ENCODE measurements at places on chromosomes 5 and 9.

DNA sequence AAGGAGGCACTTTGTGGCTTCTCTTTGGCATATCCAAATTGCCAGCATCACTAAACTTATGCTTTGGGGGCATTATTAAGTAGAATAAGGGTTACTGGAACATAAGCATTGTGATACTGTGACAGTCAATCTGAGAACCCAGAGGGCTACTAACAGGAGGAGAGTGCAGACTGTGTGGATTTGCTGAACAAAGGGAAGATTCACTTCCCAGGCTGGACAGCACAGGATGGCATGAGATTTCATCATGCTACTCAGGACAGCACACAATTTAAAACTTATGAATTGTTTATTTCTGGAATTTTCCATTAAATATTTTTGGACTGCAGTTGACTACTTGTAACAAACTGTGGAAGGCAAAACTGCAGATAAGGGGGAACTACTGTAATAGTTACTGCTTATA is 212.5 kb downstream of the TMC1 start:
- DNase-seq = no peak

- DNase-seq = no peak
Observed at GRCh38 chr5:25190521-25191000, 545.8 kb upstream of the CDH10 start.

- DNase-seq = no peak
Observed at GRCh38 chr5:134139891-134140469, 25.5 kb downstream of the TCF7 start.

- no peak for DNase-seq
Observed at GRCh38 chr5:10645671-10646070, 81.8 kb downstream of the ANKRD33B start.

- no peak for DNase-seq
Observed at GRCh38 chr9:107222020-107222522, 61.0 kb upstream of the RAD23B start.

DNA sequence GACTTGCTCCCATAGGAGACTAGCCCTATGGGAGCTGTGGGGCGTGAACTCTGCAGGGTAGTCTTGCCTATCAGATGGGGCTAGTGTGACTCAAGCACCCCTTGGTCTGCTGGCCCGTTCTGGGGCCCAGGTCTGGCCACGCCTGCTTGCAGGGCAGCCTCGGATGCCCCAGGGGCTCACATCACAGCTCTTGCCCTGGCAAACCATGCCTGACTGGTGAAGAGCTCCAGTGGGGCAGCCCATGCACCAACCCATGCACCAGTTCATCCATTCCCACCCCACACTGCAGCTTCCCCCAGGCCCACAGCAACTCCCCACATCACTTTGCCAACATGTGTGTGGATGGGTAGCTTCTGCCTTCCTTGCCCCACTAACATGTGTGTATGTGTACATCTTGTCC is 93.9 kb upstream of the PRLR start:
- DNase-seq = no peak

GRCh38 chr9:72256931-72257330 is 107.7 kb downstream of the GDA start:
- DNase-seq = no peak

DNA sequence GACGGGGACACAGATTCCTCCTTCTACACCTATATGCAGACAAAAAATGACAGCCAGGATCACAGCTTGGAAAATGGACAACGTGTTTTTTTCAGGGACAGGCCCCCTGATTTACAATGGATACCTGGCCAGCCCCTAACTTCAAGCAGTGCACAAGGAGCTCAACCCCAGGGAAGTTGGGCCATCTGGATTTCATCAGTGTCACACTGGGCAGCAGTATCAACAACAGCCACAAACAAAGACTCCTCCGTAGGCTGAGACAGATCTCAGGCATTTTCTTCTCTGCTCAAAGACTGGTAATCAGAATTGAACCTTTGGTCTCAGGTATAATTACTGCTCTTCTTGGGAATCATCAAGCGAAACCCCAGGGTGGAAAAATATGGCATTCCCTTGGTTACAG is 374.0 kb downstream of the ZNF608 start:
- no peak for DNase-seq

DNA sequence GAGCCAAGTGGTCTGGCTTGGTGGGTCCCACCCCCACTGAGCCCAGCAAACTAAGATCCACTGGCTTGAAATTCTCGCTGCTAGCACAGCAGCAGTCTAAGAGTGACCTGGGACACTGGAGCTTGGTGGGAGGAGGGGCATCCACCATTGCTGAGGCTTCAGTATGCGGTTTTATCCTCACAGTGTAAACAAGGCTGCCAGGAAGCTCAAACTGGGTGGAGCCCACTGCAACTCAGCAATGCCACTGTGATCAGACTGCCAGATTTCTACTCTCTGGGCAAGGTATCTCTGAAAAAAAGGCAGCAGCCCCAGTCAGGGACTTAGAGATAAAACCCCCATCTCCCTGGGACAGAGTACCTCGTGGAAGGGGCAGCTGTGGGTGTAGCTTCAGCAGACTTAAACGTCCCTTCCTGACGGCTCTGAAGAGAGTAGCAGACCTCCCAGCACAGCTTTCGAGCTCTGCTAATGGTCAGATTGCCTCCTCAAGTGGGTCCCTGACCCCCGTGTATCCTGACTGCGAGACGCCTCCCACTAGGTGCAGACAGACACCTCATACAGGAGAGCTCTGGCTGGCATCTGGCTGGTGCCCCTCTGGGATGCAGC is 18.2 kb upstream of the STK32A start:
- DNase-seq = no peak

DNA sequence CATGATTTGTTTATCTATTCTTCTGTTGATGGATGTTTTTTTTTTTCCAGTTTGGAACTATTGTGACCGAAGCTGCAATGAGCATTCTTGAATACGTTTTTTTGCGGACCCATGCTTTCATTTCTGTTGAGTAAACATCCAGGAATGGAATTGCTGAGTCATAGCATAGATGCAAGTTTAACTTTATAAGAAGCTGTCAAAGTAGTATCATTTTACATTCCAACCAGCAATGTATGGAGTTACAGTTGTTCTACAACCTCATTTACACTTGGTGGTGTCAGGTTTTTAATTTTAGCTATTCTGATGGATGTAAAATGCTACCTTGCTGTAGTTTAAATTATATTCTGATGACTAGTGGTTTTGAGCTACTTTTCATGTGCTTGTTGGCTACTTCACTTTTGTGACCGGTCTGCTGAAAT is 49.0 kb downstream of the NPR3 start:
- DNase-seq = no peak

DNA sequence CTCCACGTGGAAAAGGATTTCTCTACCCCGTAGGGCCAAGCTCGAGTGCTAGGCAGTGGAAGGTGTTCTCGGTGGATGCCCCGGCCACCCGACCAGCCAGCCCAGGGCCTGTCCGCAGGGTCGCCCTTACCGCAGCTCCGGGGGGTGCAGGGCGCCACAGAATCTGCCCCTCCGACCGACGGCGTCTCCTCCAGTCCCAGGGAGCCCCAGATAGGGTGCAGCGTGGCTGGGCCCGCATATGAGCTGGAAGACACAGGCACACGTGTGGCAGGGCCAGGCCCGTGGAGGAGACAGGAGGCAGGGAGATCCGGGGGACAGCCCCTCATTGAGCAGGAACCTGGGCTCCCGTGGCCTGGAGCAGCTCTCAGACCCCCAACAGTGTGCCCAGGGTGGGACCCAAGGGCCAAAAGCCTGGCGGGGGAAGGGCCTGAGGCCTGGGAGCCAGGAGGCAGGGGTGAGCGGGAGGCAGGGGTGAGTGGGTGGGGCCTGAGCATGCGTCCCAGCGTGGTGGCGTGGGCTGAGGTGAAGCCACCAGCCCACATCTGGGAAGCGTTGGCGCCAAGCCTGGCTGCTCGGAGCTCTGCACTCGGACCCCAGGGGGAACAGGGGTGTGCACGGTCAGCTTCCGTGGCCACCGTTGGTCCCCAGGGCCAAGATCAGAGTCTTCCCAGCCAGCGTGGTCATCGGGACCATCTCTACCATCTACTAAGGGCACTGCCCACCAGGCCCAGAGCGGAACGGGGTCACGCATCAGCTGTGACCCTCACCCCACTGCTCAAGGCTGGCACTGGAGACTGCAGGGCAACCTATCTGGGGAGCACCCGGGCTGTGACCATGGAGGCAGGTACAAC is 22.2 kb downstream of the CCDC187 start:
- DNase-seq = no peak

- DNase-seq = no peak
Observed at GRCh38 chr9:3939820-3940219, 360.0 kb downstream of the GLIS3 start.

GRCh38 chr5:26700759-26701384 is 337.5 kb downstream of the CDH9 start:
- no peak for DNase-seq

- DNase-seq = no peak
Observed at GRCh38 chr9:137575364-137575715, 3.4 kb downstream of the DPH7 start.

GRCh38 chr5:38994324-38994927 is 79.8 kb downstream of the RICTOR start:
- no peak for DNase-seq

GRCh38 chr9:14097666-14098415 is 216.1 kb downstream of the NFIB start:
- no peak for DNase-seq

DNA sequence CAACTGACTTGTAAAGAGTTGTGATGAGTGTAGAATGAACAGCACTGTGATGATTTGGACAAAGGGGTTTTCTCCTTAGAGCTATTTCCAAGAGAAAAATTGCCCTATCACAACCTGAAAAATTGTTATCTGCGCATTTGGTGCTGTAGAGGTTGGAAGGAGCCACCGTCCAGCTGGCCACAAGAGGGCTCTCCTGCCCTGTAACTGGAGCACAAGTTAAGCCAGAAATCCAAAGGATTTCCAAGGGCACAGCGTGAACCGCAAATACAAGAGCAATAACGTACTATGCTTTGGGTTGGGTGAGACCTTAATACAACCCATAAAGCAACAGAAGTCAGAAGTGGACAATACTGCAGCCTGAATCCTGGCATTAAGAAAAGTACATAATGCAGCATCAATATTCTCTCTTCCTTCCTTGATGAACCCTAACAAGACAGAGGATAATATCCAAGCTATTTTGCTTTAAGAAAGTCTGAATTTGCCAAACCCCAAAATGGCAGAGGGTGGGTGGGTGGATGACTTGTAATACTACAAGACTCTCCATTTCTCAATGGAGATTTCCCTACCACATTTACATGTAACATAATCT is 56.8 kb upstream of the SMIM32 start:
- DNase-seq = no peak

DNA sequence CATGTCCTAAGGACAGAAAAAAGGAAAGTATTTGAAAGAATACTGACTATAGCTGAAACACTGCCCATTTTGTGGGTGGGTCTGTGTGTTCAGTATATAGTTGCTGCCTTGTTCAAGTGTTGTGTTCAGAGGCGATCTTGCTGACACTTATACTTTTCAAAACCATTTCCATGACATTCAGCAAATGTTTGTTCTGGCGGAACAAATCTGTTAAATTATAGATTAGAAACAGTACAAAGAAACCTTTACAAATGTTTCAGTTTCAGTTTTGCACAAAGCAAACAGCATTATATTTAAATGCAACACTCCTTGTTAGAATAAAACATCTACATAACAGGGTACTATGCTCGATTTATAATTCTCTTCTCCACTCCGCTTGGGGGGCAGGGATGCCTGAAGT is 2276.3 kb downstream of the MAT2B start:
- DNase-seq = no peak

- no peak for DNase-seq
Observed at GRCh38 chr5:125316915-125317535, 570.6 kb upstream of the ZNF608 start.

GRCh38 chr5:139294374-139295165 is 1.0 kb downstream of the MATR3 start:
- DNase-seq = peak; percentile 50

DNA sequence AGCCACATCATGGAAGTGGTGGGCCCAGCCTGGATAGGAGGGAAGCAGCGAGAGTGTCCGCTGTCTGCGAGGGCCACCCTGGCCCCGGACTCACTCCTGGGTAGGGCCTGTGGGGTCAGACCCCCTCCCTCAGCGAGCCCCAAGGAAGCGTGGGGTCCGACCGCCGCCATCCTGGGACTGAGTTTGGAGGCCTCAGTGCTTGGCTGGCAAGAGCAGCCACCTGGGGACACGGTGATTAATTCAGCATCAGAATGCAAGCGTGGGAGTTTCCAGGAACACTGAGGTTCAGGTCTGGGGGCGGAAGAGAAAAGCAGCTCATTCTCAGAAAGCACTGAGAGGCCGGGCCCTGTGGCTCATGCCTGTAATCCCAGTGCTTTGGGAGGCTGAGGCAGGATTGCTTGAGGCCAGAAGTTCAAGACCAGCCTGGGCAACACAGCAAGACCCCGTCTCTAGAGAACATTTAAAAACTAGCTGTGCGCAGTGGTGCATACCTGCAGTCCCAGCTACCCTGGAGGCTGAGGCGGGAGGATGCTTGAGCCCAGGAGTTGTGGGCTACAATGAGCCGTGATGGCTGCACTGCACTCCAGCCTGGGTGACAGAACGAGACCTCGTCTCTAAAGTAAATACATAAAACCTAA is 18.3 kb upstream of the CAMSAP1 start:
- no peak for DNase-seq

DNA sequence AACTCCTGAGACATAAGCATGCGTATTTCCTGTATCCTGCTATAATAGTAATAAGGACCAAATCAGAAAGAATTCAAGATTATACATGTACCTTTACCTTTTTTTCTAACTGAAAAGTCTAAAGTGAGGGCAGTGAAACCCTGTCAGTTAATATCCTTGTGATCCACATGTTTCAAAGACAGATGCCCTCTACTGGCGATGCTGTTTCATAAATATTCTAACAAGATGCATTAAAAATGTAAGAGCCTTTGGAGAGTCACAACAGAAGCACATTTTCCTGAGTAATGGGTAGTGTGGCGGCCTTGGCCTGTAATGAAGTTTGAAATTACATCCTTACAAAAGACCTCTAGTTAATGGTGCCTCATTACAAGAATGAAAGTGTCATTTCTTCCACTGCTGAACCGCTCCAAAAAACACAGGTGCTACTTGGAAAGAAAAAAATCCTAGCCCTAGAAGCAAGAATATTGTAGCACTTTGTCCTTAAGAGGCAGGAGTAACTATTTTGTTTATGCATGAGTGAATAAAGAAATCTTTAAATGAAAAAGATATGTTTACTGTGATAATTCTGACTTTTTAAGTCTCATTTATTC is 232.6 kb downstream of the EPB41L4A start:
- no peak for DNase-seq

- no peak for DNase-seq
Observed at GRCh38 chr9:114878879-114879564, 51.4 kb downstream of the TNFSF8 start.
